ENCODE measurements at places on chromosomes 4 and X.

- DNase-seq, result no peak
Observed at GRCh38 chrX:78624962-78625909, 33.9 kb downstream of the RTL3 start.

GRCh38 chr4:150010525-150011126 lies 67.6 kb upstream of the DCLK2 start:
- no peak for DNase-seq

GRCh38 chrX:10828640-10829039 lies 208.3 kb upstream of the MID1 start:
- DNase-seq, result no peak

GRCh38 chr4:184636144-184636543 lies 13.1 kb downstream of the CASP3 start:
- DNase-seq, result no peak

- no peak for DNase-seq
Observed at GRCh38 chr4:15194520-15194919, 192.2 kb downstream of the CPEB2 start.

All from fibroblast of skin of left biceps (primary cell).